ENCODE measurements at places on chromosomes 4 and X.
A peak's percentile ranks its signal among the peaks of the same experiment; 100 is the strongest.

GRCh38 chr4:174640146-174640545 is 117.9 kb upstream of the HPGD start:
- no peak for DNase-seq

GRCh38 chrX:54825716-54826438 is 18.3 kb downstream of the MAGED2 start:
- DNase-seq = no peak

- no peak for DNase-seq
These were observed 18.4 kb upstream of the OGT start for GRCh38 chrX:71514367-71515037.

DNA sequence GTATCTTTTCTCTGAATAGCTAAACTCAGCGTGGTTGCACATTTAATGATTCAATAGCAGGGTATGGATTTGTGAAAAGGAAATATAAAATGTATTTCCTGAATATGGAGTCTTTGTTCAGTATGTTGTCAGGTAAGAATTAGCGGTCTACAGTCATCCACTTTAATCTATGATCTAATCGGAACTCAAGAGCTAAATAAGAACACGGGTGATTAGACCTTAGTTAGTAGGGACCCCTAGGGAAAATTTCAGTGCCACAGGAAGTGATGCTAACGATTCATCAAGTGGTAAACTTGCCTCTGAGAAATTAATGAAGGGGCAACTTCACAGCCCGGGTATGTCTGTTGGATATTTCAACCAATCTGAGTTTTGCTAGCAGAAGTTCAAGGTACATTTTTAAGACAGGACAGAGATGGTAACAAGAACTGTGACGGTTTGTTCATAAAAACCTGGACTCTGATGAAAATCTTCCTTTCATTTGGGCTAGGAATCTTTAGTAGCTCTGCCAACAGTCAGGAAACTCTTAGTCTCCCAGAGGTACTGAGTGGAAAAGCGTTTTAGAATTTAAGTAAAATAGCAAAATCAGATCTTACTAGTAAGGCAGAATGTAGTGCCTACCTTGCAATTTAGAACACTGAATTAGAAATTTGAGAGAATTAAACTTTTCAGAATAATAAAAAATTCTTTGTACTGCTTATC is 47.1 kb downstream of the PCDH7 start:
- DNase-seq = no peak

DNA sequence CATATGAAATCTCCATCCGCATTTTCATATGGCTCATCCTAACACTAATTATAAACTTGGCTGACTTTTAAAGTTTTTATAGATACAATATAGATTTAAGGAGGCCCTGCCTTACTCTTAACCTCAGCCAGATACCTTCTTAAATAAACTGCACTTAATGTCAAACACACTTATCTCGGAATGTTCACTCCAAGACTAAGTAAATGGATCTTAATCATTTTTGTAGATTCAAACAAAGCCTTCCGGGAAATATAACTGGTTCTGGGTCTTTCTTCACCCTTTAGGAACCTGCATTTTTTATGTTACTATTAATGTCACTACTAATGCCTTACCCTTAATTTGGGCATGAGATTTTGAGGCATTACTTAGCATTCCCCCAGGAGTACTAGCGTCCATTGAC is 43.7 kb upstream of the NDP start:
- DNase-seq = no peak

DNA sequence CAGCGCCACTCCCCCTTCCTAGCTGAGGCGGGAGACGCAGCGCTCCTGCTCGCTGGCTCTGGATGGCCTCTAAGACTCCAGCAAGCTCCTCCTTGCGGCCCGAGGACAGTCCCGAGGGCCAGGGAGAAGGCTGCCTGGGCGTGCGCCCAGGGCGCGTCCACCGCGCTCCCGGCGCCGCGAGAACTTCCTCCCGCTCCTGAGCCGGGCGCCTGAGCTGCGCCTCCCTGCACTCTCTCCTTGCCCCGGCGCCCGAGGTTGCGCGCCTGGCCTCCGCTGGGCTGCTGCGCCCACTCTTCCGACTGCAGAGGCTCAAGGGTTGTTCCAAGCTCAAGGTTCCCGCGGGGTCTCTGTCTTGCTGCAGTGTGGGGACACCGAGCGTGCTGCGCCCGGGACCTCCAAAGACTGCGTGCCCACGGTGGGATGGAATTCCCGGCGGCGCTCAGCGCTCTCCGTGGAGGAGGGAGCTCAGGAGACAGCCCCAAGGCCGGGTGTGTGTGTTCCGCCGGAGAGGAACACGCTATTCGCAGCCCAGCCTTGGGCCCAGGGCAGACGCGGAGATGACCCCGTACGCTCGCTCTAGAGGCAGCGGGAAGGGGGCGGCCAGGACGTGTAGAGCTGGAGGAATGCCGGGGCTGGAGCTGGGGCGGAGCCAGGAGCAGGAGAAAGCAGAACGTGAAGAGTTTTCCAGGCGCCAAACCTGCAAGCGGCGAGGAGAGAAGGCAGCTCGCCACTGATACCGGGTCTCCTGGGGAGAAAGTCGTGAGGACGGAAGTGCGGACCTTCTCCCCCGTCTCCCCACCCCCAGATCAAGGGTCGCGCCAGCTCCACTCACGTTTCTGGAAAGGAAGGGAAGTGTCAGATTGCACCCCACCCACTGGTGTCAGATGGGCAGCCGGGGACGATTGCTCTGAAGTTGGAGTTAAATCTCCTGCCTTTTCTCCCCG is at the start of gene ARHGAP6:
ARHGAP6 (minus strand) TSS at position 753 of the 944 bp plus-strand sequence. CDS start 1,092 bp downstream, outside the sequence.
- DNase-seq = peak; percentile 36

GRCh38 chrX:120660637-120661036 is 30.8 kb upstream of the C1GALT1C1 start:
- DNase-seq = no peak

- no peak for DNase-seq
These were observed 151.6 kb downstream of the LRBA start for GRCh38 chr4:150863456-150863855.

- no peak for DNase-seq
These were observed 59.3 kb downstream of the CNGA2 start for GRCh38 chrX:151793886-151794285.

DNA sequence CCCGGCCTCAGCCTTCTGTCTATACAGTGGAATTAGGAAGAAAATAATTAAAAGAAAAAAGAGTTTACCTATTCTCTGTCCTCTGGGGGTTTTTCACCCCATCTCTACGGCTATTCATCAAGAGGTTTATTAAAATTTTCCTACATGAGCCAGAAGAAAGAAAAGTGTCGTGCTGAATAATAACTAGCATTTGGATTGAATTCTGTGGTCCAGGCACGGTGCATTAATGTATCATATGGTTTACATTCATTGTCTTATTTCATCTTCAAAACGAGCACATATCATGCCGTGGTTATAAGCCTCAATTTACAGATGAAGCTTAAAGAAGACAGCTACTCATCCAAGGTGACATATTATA is 5.4 kb upstream of the NAA15 start:
- DNase-seq = no peak

DNA sequence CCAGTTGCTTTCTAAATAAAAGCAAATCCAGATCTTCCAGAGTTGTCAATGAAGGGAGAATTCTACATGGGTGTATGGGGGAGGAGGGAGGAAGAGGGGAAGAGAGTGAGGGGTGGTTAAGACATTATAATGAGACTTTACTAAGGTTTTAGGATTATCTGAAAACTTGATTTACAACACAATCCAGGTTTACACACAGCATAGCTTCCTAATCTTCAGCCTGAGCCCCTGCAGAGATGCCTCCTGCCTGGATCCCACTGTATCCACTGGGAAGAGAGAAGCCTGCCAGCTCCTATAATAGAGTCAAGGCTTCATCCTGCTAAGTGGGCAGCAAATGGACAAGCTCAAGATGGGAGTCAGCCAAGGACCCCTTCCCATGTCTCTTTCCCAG is 85.6 kb upstream of the KIT start:
- no peak for DNase-seq

DNA sequence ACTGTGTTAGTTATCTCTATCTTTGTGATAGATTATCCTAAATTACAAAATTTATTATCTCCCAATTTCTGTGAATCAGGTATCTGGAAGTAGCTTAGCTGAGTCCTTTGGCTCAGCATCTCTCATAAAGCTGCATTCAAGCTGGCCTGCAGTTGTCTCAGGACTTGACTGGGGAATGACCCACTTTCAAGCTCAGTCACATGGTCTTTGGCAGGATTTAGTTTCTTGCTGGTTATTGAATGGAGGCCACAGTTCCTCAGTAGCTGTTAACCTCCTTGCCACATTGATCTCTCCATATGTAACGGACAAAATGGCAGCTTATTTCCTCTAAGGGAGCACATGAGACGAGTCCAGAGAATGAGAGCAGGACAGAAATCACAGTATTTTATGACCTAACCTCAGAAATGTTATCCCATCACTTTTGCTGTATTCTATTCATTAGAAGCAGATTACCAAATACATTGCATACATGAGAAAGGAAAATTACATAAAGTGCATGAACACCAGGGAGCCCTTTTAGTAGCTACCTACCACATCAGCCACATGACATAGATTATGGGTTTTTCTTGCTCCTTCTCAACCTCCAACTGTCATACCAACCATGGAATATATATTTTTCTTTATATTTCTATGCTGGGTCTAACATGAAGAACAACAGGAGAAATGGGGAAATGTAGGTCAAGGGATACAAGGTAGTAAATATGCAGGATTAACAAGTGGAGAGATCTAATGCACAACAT is 730.1 kb downstream of the CCSER1 start:
- no peak for DNase-seq

DNA sequence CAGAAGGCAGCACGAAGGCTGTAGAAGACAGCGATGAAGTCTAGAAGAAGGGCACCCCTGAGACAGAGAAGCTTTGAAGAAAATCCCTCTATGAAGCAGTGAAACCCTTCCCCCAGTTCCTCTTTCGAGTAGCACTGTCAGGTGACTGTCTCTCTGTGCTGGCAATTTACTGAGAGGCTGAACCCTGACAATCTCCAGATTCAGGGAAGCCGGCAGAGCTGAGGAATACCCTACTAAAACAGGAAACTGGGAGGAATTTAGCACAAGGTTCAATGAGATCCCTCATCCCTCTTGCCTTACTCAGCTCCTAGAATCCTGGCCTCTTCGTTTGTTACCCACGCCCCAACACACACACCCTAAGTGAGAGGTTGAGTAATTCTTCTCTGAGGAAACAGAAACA is 239.7 kb upstream of the NOCT start:
- no peak for DNase-seq

GRCh38 chr4:74018116-74018515 is 19.6 kb upstream of the CXCL5 start:
- no peak for DNase-seq

GRCh38 chrX:15790769-15791290 is 546 bp downstream of the ZRSR2 start:
- DNase-seq = no peak

DNA sequence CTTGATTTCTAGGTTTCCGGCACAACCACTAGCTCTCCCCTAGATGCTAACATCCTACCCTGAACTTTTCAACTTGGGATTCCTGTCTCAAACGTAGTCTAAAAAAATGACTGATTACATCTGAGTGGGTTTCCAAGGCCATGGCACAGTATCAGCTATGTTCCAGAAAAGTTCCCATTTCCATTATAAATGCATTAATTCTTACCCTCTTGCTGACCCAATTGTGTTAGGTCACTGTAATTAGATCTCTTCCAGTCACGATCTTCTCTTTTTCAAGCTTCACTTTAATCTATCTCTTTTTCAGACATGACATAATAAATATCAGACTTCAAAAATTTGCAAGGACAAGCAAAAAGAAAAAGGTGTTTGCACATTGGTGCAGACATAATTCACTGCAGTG is 50.6 kb upstream of the PDE5A start:
- no peak for DNase-seq

GRCh38 chr4:39480902-39481695 is 22.2 kb downstream of the LIAS start:
- no peak for DNase-seq

GRCh38 chrX:19017271-19017670 is 33.4 kb upstream of the PHKA2 start:
- peak; percentile 1 for DNase-seq

Data from neuronal stem cell (in vitro differentiated cells).